ENCODE measurements at places on chromosomes 11 and 22.

- no peak for DNase-seq
Measured at GRCh38 chr11:62269654-62270278, at the start of gene SCGB2A2. SCGB2A2 (plus strand) TSS chr11:62270158; CDS start chr11:62270217, 59 bp downstream.

- no peak for DNase-seq
Measured at GRCh38 chr11:119087747-119088241, 3.1 kb downstream of the HMBS start.

DNA sequence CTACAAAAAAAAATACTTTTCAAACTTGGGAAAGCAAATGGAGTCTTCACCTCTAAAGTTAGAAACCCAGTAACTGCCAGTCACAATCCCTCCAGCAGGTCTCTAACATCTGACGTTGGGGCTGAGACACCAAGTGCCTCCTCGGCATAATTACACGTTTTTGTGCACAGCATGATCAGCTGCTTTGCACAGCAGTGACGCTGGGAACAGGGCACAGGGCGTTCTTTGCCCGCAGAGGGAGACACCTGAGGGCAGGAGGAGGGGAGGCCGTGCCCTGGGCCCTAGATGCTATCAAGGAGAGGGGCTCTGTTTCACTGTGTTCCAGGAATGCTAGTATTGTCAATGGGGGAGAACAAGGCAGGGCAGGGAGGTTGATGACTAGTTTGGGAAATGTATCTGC is 120.1 kb downstream of the PARVA start:
- DNase-seq: no peak

GRCh38 chr22:36734171-36735058 is 30.9 kb upstream of the CACNG2 start:
- no peak for DNase-seq

- peak; percentile 61 for DNase-seq
Measured at GRCh38 chr11:72781313-72782080, 12.3 kb downstream of the STARD10 start.

DNA sequence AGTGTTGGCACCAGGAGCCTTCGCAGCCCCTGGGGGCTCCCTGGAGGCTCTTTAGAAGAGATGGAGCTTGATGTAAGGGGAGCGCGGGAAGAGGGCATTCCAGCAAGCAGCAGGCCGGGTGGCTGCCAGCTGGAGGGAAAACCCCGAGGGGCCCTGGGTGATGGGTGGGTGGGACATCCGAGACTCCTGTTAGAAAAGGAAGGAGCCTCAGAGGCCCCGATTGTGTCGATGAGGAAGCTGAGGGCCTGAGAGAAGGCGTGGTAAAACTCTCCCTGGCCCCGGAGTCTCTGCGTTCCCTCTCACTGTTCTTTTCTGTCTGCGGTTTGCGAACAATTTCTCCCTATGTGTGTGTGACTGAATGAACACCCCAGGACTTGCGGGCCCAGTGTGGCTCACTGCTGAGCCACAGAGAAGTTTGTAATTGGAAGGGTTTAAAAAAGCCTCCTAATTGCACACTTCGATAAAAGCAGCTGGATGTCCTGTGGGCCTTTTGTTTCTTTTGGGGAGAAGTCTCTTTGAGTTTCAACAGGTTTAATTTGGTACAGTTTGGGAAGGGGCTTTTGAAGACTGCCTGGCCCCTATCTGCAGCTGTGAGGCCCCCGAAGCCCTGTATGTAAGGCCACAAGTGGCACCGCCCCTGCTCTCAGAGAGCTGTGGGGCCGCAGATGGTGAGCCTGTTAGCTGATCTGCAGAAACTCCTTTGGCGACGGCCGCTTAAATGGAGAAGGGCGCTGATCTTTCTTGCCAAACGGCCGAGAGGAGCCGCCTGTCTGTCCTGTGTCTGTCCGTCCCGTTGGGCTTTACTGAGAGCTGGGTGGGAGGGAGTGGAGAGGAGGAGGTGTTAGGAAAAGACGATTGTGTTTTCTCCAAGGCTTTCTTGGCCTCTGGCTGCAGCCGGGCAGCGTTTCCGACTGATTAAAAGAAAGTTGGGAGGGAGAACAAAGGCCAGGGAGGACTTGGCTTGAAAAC is 2.0 kb downstream of the FBLN1 start:
- DNase-seq: no peak

Measured in stimulated activated CD4-positive, alpha-beta T cell treated with anti-CD3 and anti-CD28 coated beads, Interleukin-1b, Interleukin-23, amount 100 ng/mL, for 4 hours (primary cell).